ENCODE measurements at places on chromosomes 1 and 21.

DNA sequence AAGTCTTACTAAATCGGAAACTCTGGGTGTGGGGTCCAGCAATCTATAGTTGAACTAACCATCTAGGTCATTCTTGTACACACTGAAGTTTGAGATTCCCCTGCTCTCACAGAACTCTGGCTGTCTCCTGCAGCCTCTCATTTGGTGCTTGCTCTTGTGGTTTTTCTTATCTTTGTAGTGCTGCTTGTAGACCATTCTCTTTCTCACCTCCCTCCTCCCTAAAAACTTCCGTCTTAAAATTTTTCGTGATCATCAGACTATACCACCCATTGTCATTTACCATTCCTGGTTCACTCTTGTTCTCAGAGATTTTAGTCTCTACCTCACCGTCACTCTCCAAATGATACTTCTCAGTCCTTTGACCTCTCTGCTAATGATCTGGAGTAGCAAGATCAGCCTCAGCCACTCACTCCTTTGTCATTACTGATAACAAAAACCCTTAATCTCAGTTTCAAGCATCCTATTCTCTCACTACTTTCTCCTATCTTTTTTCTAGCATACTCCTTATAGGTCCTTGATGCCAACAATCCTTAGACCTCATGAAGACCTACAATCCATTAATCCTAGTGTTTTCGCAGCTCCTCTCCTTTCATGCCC is 13.0 kb upstream of the EPHX4 start:
- no peak for DNase-seq

- no peak for DNase-seq
These were observed 54.4 kb upstream of the CDC42BPA start for GRCh38 chr1:227372726-227373130.

DNA sequence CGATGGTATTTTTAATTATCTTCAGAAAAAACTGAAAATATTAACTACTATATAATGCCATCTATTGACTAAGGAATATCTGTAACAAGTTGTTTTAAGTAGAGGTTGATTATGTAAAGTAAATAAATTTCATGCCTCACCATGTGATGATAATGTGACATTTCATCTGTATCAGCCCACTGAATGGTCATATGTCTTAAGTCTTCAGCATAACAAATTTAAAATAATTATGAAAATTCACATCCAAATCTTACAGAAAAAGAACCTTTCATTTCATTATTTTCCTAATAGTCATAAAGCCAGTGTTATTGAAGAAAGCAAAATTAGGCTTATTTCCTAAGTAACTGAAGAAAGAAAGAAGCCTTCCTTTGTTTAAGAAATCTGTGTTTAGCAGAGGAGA is 72.6 kb downstream of the ITGB3BP start:
- DNase-seq, result no peak

- no peak for DNase-seq
These were observed 9.2 kb upstream of the RGS7 start for GRCh38 chr1:241366196-241366595.

- DNase-seq, result no peak
These were observed 61.4 kb upstream of the VCAM1 start for GRCh38 chr1:100657876-100658715.

- no peak for DNase-seq
These were observed 7.2 kb upstream of the BECN2 start for GRCh38 chr1:241950390-241950789.

- no peak for DNase-seq
These were observed 20.5 kb downstream of the PLEKHM2 start for GRCh38 chr1:15704526-15705183.

- DNase-seq, result no peak
These were observed 29.1 kb downstream of the TMCO4 start for GRCh38 chr1:19770436-19771190.

DNA sequence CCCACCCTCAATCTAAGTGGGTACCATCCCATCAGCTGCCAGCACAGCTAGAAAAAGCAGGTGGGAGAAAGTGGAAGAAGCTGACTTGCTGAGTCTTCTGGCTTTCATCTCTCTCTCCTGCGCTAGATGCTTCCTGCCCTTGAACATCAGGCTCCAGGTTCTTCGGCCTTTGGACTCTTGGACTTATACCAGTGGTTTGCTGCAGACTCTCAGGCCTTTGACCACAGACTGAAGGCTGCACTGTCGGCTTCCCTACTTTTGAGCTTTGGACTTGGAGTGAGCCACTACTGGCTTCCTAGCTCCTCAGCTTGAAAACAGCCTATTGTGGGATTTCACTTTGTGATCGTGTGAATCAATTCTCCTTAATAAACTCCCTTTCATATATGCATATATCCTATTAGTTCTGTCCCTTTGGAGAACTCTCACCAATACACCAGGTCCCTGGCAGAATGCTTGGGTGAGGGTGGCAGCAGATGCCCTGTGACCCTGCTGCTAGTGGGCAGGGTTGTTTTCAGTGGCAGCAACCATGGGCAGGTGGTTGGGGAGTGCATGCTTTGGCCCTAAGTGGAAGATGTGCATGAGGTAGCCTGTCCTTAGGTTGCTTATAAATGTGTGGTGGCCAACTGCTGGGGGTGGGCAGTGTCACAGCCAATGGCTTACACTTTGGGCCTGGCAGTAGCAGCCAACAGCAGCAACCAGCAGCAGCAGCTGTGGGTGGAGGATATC is 10.8 kb upstream of the ADAM30 start:
- no peak for DNase-seq

GRCh38 chr1:58397187-58397820 is 149.2 kb downstream of the OMA1 start:
- DNase-seq, result no peak

DNA sequence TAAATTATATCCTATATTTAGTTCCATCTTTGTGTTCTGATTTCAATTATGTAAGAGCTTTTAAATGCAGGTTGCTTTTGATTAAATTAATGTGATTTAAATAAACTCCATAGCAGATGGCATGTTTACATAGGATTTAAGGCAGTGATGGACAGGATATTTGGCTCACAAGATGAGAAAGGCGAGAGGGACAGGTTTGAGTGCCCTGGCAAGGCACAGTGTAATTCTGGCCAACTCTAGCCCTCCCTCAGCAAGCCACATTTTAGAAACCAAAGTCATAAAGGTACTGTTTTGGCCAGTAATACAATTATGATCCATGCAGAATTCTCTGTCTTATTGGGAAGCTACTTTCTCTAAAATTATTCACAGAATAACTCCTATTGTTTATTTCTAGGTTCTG is 50.6 kb upstream of the C1orf146 start:
- peak; percentile 18 for DNase-seq

DNA sequence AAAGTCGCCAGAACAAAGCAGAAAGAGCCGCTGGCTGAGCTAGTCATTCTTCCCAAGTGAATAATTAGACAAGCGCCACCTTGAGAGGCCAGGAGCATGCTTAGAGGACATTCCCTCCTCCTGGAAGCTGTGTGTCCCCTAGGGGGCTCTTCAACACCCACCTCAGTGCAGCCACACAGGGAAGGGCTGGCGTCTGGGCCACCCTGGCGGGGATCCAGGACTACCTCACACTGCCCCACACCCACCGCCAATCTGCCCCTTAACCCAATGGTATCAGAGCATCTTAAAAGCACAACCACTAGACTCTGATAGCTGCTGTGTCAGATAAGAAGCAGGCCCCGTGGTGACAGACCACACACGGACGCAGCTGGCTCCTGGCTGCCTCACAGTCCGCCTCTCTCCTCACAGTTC is 24.9 kb downstream of the SETD4 start:
- no peak for DNase-seq

GRCh38 chr1:31771891-31772668 is 7.9 kb upstream of the ADGRB2 start:
- no peak for DNase-seq

GRCh38 chr1:218700666-218701065 is 355.5 kb downstream of the TGFB2 start:
- DNase-seq, result no peak

GRCh38 chr1:154608397-154609270 is 648 bp upstream of the ADAR start:
- no peak for DNase-seq

GRCh38 chr1:109484519-109484975 is 842 bp downstream of the ATXN7L2 start:
- no peak for DNase-seq

GRCh38 chr21:37704751-37705150 is 211.5 kb downstream of the KCNJ6 start:
- peak; percentile 92 for DNase-seq
